ENCODE measurements at places on chromosomes 12 and 14.

DNA sequence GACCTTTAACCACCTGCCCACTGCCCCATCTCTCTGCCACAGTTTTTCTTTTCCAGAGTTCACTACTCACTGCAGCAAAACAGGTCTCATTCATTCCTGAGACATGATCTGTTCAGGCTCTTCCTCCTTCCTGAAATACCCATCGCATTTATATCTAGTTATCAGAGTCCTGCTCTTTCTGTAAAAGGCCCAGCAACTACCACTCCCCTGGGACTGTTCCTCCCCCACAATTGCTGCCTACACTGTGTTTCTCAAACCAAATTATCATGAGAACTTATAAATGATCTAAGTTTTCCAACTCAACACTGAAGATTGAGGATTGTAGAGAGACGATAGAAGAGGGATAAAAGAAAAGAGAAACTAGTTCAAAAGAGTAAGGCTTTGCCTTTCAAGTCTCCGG, 40.8 kb upstream of the EPS8 start:
- DNase-seq: no peak

DNA sequence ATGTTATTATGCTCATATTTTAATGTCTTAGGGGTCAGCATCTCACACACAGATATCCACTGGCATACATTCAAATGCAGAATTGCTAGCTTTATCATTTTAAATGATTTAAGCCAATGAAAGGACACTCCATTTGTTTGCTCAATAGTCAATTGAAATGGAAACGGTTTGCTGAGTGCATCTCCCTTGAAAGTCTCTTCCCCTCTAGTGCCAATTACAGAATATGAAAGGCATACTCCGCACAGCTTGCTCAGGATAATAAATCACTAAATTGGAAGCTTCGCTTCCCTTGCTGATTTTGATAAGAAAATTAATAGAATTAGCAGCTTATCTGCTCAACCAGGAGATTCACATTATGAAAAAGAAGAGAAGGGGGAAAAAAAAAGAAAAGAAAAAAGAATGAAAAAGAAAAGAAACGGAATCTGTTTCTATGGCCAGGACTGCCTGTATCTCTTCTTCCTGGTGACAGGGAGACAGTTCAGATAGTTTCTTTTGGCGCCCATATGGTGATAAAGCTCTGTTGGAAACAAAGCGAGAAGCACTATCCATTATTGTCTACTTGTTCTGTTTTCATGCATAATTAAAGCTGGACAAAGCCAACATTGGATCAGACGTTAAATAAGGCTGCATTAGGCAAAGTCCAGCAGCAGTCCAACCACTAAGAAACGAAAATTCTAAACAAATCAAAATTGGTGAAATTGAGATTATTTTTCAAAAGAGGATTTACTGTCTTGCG, 225.0 kb downstream of the GXYLT1 start:
- DNase-seq: no peak

GRCh38 chr12:96335270-96335669, 65.0 kb downstream of the CDK17 start:
- no peak for DNase-seq

GRCh38 chr14:52266179-52266578, 1.3 kb upstream of the PTGDR start:
- no peak for DNase-seq

- no peak for DNase-seq
Measured at GRCh38 chr12:112180422-112180821, 55.1 kb downstream of the TRAFD1 start.

- DNase-seq: no peak
Measured at GRCh38 chr12:19208456-19208855, 78.9 kb downstream of the PLEKHA5 start.

- no peak for DNase-seq
Measured at GRCh38 chr12:6146951-6147350, 22.5 kb upstream of the VWF start.

- no peak for DNase-seq
Measured at GRCh38 chr14:31078766-31079165, 52.6 kb upstream of the STRN3 start.

- DNase-seq: no peak
Measured at GRCh38 chr14:79575032-79575431, 636.3 kb downstream of the DIO2 start.

GRCh38 chr12:67989184-67989920, at the start of gene IFNG-AS1:
Gene IFNG-AS1 (plus strand): TSS chr12:67989447.
- no peak for DNase-seq

DNA sequence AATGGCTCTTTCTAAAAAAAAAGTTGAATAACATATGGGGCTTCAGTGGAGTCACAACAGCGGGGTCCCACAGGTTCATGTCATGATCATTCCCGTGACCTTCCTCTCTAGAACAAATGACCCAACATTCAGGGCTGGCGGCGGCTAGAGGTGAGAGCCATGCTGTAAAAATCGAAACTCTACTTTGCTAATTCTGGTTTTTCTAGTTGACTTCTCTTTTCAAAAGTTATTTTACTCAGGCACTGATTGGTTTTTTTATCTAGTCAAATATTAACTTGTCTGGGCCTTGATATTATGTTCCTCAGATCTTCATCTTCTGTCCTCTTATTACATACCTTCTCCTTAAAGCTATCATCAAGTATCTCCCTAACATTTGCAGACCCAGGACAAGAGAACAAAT, 402.9 kb upstream of the SOX5 start:
- no peak for DNase-seq

- DNase-seq: no peak
Measured at GRCh38 chr14:24826390-24826789, 192.4 kb upstream of the GZMB start.

GRCh38 chr14:90613453-90613852, 202.8 kb downstream of the TTC7B start:
- DNase-seq: no peak

DNA sequence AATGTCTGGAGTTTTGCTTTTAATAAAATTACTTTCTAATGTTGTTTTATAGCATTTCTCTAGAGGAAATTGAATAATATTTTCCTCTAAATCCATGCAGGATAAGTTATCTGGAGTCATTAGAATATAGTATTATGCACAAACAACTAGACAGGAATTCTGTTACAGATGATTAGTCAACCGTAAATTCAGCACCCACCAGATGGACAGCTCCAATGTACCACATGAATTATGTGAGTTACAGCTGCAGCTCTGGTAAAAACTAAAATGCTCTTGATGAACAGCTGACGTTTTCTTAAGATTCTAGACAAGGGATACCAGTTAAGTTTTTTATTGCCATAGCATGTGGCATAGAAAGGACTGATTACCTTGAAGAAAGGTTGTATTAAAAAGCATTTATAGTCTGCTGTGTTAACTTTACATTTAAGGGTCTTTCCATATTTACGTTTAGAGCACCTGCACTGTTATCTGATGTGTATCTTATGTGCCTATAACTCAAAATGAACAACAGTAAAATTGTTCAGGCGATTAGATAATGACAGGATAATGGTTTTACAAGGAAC, 321.4 kb upstream of the LRFN5 start:
- DNase-seq: no peak

DNA sequence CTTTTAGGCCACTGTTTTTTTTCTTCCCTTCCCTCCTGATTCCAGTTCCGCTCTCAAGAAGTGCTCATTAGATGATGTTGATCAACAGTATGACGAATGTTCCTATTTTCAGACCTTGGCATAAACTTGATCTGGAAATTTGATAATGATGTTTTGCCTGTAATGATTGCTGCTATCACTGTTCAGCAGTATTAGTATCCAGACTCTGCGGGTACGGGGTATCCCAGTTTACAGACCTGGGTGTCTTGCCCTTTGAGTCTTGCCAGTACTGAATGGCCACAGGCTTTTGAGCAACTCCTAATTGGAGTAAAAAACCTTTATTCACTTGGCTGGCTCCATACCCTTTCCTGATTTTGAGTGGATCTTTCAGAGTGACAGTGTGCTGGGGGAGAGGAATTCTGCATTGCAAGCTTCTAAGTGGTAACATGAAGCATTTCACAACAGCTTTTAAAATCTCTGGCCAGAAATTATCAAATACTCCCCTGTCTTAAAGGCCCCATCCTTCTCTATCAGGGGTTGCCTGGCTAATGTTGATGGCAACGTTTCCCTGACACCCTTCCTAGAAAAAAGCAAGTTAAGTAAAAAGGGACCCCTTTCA, 5.9 kb upstream of the ASB8 start:
- DNase-seq: no peak

DNA sequence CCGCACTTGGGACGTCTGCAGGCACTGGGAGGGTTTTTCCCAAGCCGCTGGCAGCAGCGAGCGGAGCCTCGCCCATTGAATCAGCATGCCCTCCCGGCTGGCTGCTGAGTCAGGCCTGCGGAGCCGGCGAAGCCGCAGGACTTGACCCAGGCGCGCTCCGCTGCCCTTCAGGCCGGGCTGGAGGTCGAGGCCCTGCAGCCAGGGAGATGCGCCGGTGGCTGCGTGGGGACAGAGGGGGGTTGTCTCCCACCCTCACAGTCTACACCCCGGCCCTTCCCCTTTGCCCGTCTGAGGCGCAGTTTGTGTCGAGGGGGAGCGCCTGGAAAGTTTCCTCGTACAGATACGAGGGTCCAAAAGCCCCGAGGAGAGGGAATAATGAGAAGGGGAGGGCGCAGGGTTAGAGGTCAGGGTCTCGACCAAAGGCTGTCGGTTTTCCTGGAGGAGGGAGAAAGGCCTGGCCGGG, 759 bp upstream of the KLC1 start:
- DNase-seq: no peak

DNA sequence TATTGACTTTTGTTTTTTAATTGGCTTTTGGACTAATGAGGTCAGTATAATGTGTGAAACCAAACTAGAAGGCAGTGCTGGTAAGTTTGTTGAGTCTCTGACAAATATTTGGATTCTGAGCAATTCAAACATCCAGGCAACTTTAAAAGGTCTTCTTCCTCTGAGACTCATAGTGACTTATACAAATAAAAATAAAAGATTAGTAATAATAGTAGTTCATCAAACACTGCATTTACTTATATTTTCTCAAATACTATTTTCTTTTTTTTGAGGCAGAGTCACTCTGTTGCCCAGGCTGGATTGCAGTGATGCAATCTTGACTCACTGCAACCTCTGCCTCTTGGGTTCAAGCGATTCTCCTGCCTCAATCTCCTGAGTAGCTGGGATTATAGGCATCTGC, 337.9 kb downstream of the DAD1 start:
- DNase-seq: no peak

GRCh38 chr14:56338674-56339073, 220.5 kb downstream of the PELI2 start:
- no peak for DNase-seq

DNA sequence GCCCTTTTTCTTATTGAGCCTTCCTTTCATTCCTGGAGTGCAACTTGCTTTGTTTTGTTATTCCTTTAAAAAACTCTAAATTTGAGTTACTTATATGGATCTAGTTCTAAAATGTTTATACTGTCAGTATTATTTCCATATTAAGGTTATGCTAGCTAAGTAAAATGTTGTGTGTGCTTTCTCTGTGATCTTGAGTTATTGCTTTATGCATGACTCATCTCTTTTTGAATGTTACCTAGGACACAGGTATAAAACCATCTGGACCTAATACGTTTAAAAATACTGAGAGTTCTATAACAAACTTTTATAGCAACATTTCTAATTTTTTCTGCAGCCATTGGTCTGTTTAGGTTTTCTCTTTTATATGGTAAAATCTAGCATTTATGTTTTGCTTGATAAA, 132.8 kb upstream of the LGR5 start:
- DNase-seq: no peak

DNA sequence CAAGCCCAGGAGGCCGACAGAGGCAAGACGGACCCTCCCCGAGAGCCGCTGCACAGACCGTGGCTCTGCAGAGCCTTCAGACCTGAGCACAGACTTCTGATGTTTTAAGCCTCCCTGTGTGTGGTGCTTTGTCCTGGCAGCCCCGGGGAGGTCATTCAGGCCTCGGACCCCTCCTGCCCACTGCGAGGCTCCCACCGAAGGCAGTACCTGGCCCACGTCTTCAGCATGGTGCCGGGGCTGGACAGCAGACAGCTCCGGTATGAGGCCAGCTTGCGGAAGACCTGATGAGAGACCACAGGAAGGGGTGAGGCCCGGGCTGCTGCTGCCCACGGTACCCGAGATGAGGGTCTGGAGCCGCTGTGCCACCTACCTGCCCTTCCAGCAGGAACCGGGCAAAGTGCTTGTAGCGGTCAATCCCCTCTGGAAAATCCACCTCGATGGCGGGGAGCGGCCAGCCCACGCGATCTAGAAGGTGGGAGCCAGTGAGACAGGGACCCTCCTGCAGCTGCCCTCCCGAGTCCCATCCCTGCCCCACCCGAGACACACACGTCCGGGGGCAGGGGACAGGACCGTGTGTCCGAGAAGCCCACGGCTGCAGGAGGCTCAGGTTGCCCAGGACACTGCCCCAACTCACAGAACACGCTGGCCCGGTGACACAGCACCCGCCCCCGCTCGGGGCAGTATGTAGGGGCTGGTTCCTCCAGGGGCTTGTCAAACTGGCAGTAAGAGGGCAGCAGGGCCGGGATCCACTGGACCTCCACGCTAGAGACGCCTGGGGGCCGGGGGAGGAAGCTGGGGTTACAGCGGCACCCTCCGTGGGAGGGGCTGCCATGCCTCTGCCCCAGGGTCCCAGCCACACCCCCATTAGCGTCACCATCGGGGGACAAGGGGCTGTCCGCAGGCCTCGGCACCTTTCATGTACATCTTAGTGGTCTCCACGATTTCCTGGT, 35.6 kb upstream of the UBC start:
- no peak for DNase-seq

- DNase-seq: no peak
Measured at GRCh38 chr14:74014299-74014698, 4.8 kb downstream of the ENTPD5 start.

DNA sequence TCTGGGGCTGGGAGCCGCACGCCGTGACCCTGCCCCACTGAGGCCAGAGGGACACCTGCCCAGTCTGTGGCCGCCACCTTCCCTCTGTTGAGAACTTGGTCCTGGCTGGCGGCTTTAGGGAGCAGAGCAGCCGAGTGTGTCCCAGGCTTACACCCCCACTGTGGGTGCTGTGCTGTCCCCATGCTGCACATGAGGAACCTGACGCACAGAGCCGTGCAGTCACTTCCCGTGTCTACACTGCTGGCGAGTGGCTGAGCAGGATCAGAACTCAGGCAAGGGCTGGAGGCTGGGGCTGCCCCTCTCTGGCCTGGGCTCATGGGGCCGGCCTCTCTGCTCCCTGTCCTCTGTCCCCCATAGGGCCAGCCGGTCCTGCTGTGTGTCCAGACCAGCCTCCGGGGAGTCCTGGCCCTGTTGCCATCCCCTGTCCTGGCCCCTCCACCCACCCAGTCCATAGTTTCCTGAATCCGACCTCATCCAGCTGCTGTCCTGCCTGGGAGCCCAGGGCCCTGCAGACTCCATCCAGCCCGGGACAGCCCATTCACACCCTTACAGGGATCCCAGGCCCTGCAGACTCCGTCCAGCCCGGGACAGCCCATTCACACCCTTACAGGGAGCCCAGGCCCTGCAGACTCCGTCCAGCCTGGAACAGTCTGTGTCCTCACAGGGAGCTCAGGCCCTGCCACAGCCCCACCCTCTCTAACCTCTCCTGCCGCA, 10.3 kb downstream of the FBRSL1 start:
- DNase-seq: no peak

GRCh38 chr14:29752221-29752923, 175.3 kb downstream of the PRKD1 start:
- no peak for DNase-seq
